ENCODE measurements at places on chromosomes 16 and 17. TPM values are rescaled to one million over a fixed set of nuclear protein-coding genes. Genes with fewer than 3 reads are reported as not detected.

DNA sequence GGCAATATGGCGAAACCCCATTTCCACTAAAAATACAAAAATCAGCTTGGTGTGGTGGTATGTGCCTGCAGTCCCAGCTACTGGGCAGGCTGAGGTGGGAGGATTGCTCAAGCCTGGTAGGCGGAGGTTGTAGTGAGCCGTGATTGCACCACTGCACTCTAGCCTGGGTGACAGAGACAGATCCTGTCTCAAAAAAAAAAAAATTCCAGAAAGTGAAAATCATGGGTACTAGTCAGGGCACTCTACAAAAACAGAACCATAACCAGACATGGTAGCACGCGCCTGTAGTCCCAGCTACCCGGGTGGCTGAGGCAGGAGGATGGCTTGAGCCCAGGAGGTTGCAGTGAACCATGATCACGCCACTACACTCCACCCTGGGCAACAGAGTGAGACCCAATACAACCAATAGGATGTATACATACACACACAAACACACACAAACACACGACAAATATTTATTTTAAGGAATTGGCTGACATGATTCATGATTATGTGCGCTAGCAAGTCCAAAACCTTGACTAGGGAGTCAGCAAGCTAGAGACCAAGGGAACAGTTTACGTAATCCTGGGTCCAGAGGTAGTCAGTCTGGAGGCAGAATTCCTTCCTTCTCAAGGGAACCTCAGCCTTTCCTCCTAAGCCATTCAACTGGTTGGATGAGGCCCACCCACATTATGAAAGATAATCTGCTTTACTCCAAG is 11.6 kb upstream of the GP1BA start:
- peak; percentile 85 for DNase-seq

The IRF8 gene
- total RNA-seq: 9.0 TPM

DNA sequence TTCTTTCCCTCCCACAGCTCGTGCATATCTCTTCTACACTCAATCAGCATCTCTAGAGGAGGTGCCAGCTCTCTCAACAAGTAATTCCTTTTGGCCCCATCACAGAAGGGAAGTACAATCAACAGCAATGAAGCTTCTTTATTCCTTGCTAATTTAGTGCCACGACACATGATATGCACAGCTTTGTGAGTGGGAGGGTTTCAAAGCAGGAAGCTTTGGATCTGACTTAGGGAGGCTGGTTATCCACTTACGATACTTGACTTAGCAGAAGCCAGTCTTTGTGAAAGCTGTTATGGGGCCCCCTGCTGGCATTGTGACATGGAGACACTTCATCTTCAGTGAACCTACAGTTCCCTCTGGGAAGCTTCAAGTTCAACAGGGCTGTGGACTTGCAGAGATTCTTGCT is 81.0 kb downstream of the TMEM100 start:
- peak; percentile 69 for DNase-seq

The TSNAXIP1 gene
- total RNA-seq: 2.1 TPM

DNA sequence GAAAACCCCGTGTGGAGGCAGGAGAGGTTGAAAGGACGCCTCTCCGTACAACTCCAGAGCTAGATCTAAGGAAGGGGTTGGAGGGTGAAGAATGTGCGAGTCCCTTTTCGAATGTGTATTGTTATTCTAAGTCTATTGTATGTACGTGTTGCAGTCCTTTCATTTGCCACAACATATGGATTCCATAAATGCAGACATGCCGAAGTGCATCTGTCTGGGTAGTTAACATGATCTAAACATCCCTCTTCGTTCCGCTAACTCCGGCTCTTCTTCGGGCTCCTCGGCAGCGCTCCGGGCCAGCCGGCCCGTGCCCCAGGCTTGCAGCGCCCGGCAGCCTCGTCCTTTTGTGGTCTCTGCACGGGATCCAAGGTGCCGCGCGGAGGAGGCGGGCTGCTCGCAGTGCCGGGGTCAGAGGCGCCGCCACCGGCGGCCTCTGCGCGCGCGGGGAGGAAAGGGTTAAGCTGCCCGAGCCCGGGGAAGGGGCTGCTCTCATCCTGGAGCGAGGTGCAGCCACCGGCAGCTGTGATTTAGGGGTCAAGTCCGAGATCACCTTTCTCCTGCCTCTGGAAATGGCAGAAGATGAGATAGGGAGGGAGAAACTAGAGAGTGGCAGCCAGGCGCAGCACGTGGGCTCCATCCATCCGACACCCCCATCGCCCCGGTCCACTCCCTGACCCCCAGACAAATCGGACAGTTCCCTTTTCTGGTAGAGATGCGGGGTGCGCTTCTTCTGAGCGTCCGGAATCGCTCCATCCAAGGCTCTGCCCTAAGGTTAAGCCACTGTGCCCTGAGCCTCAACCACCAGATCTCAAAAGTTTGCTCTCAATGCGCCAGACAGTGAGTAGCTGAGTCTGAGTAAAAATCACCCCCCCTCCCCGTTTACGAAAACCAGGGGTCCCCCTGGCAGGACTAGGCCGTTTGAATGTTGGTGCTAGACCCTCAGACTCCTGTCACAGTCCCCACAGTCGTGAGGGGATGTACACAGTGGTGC is 15.1 kb upstream of the ZFHX3 start:
- no peak for DNase-seq

DNA sequence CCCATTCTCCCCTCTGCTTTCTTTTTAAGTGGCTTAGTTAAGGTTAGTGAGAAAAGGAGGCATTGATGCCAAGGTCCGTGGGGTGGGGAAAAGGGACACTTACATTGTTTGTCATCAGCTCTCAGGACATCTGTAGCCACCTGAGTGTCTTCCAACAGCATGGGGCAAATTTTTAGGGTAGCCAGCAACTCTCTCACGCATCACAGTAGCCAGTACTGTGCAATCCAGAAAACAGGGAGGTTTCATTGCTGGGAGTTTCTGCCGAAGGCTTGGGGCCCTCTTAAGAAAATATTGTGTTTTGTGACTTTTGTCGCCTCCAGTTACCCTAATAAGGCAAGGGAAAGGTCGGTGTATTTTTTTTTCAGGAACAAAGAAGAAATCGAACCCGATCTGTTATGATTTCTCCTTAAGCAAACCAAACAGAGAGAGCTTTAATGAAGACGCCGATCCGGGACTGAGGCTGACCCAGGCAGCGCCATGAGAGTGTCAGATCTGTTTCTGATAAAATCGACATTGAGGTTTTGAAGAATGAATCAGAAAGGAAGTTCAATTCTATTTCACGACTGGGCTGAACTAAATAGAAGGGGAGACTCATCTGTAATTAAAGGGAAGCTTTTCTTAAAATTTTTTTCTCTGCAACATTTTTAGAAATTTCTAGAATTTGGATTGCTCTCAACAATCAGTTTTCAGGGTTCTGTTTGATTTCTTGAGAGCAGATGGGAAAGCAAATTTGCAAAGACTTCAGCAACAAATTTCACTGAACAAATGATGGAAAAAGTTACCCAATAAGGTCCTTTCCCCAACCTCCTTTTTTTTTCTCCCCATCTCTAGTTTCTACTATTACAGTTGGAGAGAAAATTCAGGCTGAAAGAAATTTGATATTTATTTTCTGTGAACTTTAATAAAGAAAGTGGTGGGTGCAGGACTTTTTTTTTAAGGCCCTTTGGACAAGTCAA is 144.7 kb upstream of the IRX3 start:
- DNase-seq: no peak

The TBC1D3B gene
- 5.7 TPM for total RNA-seq

The SDF2 gene
- 24.3 TPM for total RNA-seq

DNA sequence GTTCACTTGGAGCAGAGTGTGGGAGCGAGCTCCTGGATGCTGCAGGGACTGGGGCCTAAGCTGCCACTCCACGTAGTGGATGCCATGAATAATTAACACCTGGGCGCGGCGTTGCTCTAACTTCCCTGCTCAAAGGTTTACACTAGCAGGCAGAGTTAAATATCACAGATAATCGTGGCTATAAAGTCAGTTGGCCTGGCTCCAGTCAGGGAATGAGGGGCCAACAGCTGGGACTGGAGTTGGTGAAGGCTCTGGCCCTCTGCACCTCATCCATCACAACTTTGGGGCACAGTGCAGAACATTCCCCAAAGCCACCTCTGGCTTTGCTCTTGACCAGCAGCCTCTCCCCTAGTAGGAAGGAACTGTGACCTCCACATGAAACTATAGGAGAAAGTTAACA is 10.9 kb downstream of the HOXB4 start:
- no peak for DNase-seq

GRCh38 chr17:29433541-29433940 is 43.4 kb downstream of the TAOK1 start:
- no peak for DNase-seq

DNA sequence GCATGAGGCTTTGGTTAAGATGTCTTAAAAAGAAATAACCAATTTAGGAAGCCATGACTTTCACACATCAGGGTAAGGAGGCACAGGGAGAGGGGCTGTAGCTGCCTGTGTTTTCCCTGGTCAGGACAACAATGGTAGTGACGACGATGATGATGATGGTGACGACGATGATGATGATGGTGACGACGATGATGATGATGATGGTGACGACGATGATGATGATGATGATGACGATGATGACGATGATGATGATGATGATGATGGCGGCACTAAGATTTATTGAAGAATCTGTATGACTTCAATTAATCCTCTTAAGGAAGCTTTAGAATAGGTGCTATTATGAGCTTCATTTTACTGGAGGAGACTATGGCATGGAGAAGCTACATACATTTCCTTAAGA is 284.1 kb upstream of the TNRC6C start:
- no peak for DNase-seq

The ATP2C2 gene
- 0.18 TPM for total RNA-seq

- DNase-seq: no peak
Measured at GRCh38 chr16:17313085-17313611, 157.6 kb downstream of the XYLT1 start.

GRCh38 chr16:73356401-73357079 is 308.6 kb upstream of the ZFHX3 start:
- DNase-seq: no peak

GRCh38 chr17:49845321-49845720 is 2.5 kb downstream of the TAC4 start:
- no peak for DNase-seq

The KRTAP4-6 gene
- total RNA-seq: not detected
